ENCODE measurements at places on chromosomes 5 and 9.

GRCh38 chr5:119218830-119219782 is 136.7 kb upstream of the TNFAIP8 start:
- no peak for DNase-seq

DNA sequence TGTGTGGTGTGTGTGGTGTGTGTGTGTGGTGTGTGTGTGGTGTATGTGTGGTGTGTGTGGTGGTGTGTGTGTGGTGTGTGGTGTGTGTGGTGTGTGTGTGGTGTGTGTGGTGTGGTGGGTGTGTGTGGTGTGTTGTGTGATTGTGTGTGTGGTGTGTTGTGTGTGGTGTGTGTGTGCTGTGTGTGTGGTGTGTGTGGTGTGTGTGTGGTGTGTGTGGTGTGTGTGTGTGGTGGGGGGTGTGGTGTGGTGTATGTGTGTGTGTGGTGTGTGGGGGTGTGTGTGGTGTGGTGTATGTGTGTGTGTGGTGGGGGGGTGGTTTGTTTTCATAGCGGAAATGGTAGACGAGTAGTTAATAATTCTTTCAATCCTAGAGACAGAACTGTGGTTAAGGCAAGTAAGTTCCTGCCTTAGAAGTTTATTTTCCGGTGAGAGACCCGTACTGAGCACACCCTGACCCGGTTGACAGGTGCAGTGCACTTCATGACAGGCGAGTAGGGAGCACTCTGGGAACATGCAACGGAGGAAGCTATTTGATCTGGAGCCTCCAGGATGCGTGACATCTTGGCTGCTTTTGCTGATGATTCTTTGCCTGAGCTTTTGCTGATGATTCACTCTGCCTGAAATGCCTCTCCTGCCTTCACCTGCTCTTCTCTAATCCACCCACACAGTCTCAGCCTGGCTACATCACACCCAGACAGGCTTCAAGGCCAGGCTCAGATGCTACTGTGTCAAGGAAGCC is 21.7 kb upstream of the FAT2 start:
- no peak for DNase-seq

- DNase-seq: no peak
Observed at GRCh38 chr9:20397348-20397747, 225.0 kb downstream of the MLLT3 start.

GRCh38 chr9:129254566-129255287 is 76.7 kb upstream of the IER5L start:
- no peak for DNase-seq

- DNase-seq: no peak
Observed at GRCh38 chr5:10617103-10617502, 53.2 kb downstream of the ANKRD33B start.

- no peak for DNase-seq
Observed at GRCh38 chr9:127451608-127451857, 223 bp downstream of the LRSAM1 start.

- DNase-seq: no peak
Observed at GRCh38 chr9:37942621-37943344, 38.9 kb upstream of the SLC25A51 start.

DNA sequence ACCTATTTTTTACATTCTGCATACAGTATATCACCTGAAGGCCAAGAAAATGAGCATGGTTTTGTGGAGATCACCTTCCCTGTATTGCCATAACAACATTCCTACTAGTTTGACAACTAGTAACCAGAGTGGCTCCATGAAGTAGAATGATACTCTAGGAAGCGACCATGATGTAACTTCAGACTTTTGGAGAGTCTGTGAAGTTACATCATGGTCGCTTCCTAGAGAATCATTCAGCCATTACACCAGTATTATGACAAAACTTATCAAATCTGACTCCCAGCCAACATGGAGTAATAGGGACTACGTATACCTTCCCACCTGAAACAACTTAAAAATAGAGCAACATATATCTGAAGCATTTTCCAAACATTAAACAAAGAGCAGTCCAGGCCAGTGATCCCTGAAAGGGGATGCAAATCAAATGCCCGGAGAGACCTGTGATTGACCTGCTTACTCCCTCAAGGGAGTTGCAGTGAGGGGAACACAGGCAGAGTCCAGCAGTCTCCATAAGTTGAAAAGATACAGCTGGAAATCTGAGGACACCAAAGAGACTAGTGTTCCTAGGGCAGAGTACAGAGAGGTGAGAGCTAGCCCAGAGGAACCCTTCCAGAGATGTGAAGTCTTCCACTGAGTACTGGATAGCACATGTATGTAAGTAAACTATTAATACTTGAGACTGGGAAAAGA is 7.8 kb downstream of the ECM2 start:
- DNase-seq: no peak

GRCh38 chr9:132651259-132651658 is 18.5 kb downstream of the DDX31 start:
- DNase-seq: peak; percentile 15

- DNase-seq: no peak
Observed at GRCh38 chr5:20572614-20573013, 584.6 kb upstream of the CDH18 start.

DNA sequence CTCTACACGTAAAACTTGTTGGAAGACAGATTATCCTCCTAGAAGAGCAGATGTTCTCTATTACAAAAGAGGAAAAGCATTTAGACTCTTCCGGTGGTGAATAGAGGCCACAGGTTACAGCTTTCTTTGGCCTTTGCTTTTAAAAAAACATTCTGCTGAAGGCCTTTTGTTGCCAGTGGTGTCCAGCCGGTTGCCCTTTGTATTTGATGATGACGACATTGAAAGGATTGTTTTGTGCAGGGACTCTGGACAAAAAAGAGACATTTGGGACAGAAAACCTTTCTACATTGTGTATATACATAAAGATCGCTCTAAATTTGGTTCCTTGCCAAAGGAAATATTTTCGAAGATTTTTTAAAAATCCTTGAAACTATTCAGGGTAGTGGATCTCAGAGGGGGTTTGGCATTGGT is 180.3 kb downstream of the C9orf152 start:
- DNase-seq: no peak

DNA sequence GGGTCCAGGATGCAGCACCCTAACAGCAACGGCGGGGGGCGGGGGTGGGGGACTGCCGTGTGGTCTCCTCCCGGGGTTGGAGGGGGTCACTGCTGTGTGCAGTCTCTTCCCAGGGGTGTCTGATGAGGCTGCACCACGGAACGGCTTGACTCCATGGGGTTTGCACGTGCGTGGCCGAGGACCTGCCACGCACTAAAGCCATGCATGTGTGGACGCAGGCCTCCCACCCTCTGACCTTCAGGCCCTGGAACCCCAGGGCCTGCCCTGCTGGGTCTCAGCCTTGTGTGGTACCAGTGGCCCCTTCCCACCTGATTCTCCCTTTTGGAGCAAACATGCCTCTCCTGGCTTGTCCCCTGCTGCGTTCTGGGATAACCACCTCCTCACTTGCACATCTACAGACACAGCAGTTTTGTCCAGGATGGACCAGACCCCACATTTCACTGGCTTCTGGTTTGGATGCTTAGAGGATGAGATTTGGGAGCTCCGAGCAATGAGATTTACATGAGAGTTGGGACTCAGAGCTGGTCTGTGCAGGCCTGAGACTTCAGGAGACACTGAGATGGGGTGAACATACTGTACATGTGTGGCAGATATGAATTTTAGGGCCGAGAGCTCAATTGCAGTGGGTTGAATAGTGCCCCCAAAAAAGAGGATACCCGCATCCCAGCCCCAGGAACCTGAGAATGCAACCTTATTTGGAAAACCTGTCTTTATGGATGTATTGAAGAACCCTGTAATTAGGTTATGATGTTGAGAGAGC is 45.8 kb downstream of the SLC12A7 start:
- no peak for DNase-seq
